ENCODE measurements at places on chromosomes 13 and 19. TPM values are rescaled to one million over a fixed set of nuclear protein-coding genes. Genes with fewer than 3 reads are reported as not detected.

Gene MIA
- not detected for polyA plus RNA-seq

Gene CEACAM8
- polyA plus RNA-seq, result 0.50 TPM

Gene DCT
- not detected for polyA plus RNA-seq

Gene ZFP28
- polyA plus RNA-seq, result 7.9 TPM

Gene CERS1
- 1.3 TPM for polyA plus RNA-seq

Gene ENOX1
- 0.15 TPM for polyA plus RNA-seq

DNA sequence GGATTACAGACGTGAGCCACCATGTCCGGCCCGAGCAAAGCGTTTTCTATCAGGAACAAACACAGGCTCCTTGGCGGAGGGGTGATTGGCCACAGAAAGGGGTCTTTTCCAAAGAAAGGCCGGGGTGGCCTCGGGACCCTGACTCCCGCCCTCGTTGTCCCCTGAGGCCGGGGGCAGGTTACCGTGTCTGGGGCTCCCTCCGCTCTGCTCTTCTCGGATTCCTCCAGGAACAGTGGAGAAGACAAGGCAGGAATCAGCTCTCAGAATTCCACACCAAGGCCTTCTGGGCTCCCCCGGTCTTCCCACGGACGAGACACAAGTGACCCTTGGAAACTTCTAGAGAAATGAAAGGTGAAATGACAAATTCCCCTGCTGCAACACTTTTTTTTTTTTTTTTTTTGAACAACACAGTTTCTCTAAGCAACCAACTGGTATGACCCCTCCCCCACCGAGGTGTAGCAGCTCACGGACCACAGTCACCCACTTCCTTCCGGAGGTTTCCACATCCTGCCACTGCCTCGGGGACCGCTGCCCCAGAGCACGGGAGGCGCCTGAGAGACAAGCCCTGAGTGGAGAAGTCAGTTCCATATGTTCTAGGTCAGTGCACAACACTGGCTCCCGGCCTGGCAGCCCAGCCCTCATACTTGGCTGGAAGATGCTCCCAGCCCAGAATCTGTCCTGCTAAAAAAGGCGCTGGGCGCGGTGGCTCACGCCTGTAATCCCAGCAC is 11.0 kb downstream of the MOB3A start:
- H3K4me3 ChIP-seq, result no peak overlapping the region
- DNase-seq, result peak; percentile 87
- no peaks in the 10 kb centered on the region for H3K36me3 ChIP-seq
- no peaks in the 10 kb centered on the region for H3K27me3 ChIP-seq

GRCh38 chr19:17555929-17556813 is 722 bp downstream of the COLGALT1 start:
- no peaks in the 10 kb centered on the region for H3K4me1 ChIP-seq
- peak; percentile 87 for DNase-seq
- no peaks in the 10 kb centered on the region for H3K27me3 ChIP-seq
